ENCODE measurements at places on chromosomes 13 and 19.

- no peak for DNase-seq
Measured at GRCh38 chr13:113838711-113839201, 25.1 kb downstream of the GAS6 start.

DNA sequence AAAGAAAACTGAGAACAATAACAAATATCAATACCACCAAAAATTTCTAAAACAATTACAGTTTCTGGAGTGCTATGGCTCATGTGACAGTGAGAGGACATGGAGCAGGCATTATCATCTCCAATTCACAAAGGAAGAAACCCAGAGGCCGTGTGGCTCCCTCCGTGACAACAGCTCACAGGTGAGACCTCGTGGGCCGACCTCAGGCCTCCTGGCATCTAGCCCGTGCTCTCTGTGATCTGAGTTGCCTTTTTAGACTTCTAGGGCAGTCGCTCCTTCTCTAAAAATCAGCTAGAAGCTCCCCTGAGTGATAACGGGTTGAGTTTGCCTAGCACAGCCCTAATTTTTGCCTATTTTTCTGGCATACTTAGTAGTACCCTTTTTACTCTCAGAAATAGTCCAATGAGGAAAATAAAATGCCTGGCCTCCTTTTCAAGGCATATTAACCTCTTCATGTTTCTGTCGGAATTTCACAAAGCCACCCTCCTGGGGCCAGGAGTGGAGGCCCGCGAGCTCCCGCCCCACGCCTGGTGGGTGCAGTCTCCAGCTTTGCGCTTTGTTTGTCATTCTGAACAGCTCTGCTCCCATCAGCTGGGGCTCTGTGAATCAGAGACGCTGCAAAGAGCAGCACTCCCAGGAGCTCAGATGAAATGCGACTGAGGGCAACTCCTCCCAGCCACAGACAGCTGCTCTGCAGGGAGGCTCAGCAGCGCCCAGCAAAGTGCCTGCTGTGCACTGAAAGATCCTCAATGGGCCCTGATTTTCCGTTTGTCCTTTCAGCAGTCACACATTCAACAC is 292.5 kb downstream of the UQCRFS1 start:
- DNase-seq: no peak

GRCh38 chr13:113879017-113879416 is 15.1 kb upstream of the GAS6 start:
- no peak for DNase-seq

- DNase-seq: no peak
Measured at GRCh38 chr13:31048521-31048920, 113.2 kb downstream of the HSPH1 start.

- no peak for DNase-seq
Measured at GRCh38 chr13:109182777-109183465, 553.5 kb downstream of the MYO16 start.

- DNase-seq: no peak
Measured at GRCh38 chr19:37989855-37990254, 82.8 kb downstream of the SIPA1L3 start.

- no peak for DNase-seq
Measured at GRCh38 chr13:42106998-42107397, 58.5 kb downstream of the DGKH start.

GRCh38 chr13:113151745-113152690 is 6.4 kb upstream of the PROZ start:
- DNase-seq: no peak

DNA sequence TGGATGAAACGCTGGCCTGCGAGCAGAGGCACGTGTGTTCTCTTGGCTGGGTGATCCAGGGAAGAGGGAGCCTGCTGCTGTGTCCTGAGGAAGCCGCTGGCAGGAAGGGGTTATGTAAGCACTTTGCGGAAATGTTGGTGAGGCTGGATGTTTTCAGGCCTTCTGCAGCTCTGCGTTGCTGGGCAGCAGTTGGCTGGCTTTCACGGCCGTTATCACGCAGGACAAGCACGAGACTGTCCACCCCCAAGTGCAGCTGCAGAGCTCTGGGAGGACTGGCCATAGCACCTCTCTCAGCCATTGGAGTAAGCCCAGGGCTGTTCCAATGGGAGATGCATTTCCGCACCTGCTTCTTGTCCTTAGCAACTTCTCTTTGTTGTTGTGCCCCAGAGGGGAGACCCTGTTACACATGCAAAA is 146.9 kb upstream of the SOX21 start:
- peak; percentile 56 for DNase-seq

GRCh38 chr13:38697197-38697596 is 10.3 kb downstream of the FREM2 start:
- no peak for DNase-seq

DNA sequence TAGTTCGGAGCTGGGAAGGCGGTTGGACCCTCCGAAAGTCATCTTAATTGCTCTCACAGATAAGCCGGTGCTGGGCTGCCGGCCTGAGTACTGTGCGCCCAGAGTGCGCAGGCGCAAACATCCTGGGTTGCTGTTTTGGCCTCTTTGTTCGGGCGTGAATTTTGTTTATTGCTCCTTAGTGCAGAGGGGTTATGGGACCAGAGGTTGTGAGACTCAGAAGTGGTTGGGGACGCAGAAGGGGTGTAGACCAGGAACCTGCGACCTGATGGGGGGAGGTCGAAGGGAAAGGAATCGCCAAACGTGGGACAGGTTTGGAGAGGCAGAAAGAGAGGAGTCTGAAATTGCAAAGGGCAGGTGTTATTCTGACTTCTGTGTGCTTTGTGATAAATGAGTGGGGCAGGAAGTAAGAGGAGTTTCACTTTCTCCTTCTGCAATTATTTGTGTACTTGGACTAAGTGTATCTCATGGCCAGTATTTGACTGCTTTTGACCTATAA is 607 bp upstream of the ZNF566 start:
- no peak for DNase-seq

GRCh38 chr13:80547341-80547740 is 206.4 kb upstream of the SPRY2 start:
- DNase-seq: no peak

- DNase-seq: no peak
Measured at GRCh38 chr13:58767566-58767965, 1136.0 kb downstream of the PCDH17 start.

GRCh38 chr13:100673376-100673712 is 1.3 kb downstream of the TMTC4 start:
- DNase-seq: peak; percentile 48

DNA sequence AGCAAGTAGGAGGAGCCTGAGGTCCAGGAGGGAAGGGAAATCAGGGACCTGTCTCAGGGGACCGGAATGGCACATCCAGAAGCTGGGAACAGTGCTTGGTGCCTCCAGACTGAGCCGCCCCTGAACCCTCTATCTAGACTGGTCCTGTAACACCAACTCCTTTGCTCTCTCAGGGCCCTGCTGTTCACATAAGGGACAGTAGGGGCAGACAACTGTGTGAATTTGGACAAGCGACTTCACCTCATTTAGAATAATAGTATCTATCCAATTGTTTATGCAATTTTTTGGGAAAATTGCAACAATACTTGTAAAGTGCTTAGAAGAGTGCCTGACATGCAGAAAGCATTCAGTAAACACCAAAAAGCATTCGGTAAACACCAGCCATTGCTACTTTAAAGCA is 14.0 kb downstream of the SYMPK start:
- DNase-seq: no peak

DNA sequence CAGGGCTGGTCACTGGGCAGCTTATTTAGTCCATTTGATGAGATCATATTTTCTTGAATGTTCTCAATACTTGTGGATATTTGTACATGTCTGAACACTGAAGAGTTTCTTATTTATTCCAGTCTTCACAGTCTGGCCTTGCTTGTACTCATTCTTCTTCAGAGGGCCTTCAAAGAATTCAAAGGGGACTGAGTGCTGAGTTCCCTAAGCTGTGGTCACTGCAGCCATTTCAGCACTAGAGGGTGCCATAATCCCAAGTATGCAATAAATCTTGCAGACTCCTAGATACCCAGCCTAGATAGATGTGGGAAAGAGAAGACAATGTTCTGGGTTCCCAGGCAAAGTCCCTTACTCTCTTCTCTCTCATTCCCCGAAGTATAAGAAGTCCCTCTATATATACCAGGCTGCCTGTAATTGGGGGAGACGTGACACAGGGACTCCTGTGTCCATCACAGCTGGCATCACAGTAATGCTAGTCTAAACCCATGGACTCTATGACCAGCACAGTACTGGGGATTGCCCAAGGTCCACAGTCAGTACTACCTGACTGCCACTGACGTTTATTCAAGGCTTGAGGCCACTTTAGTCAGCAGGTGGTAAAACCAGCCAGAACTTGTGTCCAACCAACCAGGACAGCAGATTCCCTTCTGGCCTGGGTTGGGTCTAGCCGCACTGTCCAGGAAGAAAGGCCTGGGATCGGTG is 8.9 kb upstream of the VN1R1 start:
- no peak for DNase-seq

DNA sequence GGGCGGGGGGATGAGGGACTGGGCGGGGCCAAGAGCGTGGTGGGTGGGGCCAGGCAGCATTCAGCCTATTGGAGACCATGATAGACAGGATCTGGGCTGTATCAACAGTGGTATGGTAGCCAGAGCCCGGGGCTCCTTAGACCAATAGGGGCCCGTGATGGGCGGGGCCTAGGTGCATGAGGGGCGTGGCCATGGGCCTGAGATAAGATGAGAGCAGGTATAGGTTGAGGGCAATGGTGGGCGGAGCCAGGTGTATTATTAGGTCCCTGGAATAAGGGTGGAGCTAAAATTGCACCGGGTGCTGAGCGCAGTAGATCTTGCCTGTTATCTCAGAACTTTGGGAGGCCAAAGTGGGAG is 5.3 kb downstream of the ABCA7 start:
- DNase-seq: no peak

DNA sequence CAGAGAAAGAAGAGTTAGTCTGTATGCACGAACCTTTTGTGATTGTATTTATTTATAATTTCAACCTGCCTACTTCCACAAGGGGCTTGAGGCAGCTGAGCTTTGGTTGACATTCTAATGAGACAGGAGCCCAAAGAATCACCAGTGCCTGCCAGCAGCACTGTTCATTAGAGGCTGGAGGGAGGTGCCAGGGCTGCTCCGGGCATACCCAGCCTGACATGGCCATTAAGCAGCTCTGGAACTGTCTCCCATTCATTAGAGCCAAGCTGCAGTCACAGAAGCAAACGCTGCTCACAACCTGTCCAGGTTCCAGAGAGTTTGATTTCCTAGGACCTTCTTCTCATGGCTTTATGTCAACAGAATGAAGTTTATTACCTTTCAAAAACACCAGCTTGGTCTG is 425.5 kb downstream of the RFC3 start:
- DNase-seq: no peak

DNA sequence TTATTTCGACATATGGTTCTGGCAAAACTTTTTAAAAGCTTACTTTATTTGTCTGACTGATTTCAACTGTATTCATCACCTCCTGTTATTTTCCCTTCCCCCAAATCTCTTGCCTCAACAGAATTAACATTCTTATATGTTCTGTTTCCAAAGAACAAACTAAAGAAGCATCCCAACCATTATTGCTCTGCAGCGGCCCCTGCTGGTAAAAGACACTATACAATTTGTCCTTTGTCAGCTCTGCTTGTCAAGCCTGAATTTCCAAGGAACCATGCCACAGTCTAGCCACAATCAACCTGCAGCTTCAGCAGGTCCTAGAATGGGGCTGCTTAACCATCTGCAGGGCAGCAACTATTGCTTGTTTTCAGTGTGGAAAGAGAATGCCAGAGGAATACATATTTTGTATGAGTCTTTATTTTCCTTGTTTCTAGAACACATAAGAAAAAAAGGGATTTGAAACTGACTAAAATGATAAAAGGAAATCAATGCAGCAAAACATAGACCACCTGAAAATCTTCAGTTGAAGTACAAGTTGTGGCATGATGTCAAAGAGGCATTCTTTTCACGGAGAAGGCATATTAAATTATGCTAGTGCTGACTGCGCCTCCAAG is 845.3 kb downstream of the DIAPH3 start:
- peak; percentile 86 for DNase-seq

GRCh38 chr13:58597552-58597951 is 966.0 kb downstream of the PCDH17 start:
- DNase-seq: no peak

GRCh38 chr19:33064792-33065550 is at the start of gene RHPN2:
TSS of gene RHPN2 (minus strand) at chr19:33064888. CDS start at chr19:33064852, 36 bp downstream.
- peak; percentile 74 for DNase-seq

DNA sequence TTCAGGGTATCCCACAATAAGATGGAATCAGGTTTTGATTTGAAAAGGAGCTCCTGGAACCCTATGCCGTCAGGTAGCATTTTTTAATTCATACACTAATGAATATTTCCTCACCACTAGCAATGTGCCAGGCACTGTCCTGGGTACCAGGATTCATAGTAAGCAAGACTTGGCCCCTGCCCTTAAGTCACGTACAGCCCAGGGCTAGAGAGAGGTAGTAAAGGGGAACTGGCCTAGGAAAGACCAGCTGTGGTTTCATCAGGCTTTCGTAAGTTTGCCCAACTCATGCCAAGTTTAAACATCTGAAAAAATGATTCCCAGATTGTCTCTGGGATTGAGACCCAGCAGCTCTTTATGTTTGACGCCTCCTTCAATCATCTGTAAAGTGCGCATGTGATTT is 45.9 kb upstream of the AMER2 start:
- no peak for DNase-seq

- DNase-seq: peak; percentile 38
Measured at GRCh38 chr13:99991828-99992775, 10.5 kb downstream of the ZIC2 start.

DNA sequence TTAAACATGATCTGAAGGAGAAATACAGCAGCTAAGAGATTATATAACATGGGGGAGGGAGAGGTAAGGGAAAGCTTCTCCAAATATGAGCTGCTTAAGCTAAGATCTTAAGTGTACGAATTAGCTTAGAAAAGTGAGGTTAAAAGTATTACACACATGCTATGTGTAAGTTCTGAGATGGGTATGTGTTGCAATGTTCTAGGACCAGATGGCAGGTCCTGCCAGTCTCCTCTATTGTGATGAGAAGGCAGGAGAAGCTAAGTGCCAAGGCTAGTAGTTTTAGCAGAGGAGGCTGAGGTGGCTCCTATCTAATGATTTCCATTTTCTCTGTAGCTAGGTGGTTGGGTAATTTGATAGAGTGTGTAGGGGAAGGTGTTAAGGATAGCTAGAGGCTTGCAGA is 57.6 kb downstream of the MICU2 start:
- no peak for DNase-seq

DNA sequence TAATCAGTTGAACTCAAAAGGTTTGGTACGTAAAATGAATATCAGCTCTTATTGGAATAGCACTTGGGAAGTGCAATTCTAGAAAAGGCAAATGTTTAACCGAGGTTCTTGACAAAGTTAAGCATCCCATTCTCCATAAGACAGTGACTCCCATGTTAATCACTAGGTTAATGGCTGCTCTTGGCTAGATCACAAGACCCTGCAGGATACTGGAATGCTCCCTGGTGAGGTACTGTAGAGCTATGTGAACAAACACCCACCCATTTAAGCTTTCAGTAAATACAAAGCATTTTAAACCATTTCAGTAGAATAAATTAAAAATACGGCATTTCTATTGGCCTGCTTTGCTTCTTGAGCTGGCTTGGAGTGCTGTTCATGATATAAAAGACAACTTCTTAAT is 56.5 kb downstream of the TDRD3 start:
- no peak for DNase-seq

- peak; percentile 61 for DNase-seq
Measured at GRCh38 chr13:49300739-49301589, 53.2 kb downstream of the CDADC1 start.

- no peak for DNase-seq
Measured at GRCh38 chr19:2394442-2395292, 32.7 kb downstream of the TIMM13 start.

Data from right forelimb (tissue), 1 donor.